Kidney (tissue), 22 donors: ENCODE measurements at places on chromosomes 5 and 9.

- DNase-seq: no peak
Measured at GRCh38 chr9:112503170-112503569, 16.5 kb downstream of the KIAA1958 start.

DNA sequence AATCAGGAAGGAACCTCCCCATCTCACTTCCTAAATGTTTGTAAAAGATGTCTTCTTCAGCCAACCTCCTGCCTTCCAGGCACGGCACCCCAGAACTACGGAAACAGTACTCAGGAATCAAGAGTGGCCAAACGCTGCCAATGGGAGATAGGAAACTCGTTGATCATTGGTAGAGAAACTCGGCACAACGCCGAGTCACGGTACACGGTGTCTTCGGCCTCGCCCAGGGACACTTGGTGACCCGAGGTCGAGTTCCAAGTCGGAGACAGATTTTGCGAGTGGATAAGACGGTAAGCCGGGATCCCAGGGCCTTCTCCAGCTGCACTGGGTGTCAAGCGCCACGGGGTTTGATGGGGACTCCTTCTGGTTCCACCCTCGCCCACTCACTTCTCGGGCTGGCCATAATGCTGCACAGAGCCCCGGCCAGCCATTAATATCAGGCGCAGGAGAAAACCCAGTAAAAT lies 343 bp downstream of the KIAA0825 start:
- DNase-seq: no peak

DNA sequence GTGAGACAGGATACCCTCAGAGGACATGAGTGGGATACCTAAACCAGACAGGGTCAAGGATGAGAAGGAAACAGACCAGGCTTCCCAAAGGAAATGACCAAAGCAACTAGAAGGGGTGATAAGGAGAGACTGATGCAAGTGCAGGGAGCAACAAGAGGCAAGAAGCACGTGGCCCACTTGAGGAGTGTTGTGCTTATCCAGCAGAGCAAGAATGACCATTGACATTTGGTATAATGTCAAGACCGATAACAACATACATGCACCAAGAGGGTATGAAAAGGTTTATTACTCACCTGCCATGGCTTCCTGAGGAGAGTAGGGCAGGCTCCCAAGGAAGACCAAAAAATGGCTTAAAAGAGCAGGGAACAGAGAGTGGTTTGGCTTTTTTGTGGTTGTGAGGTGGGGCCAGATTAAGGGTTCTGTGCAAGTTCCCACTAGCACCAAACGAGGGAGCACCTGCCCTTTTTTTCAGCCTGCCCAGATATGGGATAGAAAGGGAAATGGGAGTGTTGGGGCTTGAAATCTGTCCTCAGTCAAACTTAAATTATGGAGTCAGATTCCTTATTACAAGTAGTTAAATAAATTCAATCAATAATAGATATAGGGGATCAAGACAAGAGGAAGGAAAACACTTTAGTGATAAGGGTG lies 513.6 kb downstream of the RASEF start:
- DNase-seq: no peak

GRCh38 chr5:43780586-43780985 lies 177.6 kb downstream of the NNT start:
- no peak for DNase-seq

- DNase-seq: no peak
Measured at GRCh38 chr5:84298628-84299027, 86.1 kb downstream of the EDIL3 start.

DNA sequence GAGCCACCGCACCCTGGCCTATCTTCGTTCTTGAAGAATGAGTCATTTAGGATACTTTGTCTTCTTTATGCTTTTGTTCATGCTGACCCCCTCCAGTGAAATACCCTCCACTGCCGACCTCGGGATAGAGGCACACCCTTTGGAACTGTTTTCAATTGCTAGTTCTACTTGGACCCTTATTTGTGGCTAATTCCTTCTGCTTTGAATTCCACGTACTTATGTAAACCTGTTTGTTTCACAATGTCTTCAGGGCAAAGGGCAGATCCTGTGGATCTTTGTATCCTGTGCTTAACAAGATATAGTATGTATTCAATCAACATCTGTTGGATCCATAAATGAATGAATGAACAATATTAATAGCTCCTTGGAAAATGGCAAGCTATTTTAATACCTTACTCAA lies 19.6 kb upstream of the AOPEP start:
- DNase-seq: no peak

- DNase-seq: no peak
Measured at GRCh38 chr5:79567926-79568549, 44.2 kb upstream of the TENT2 start.

- DNase-seq: no peak
Measured at GRCh38 chr5:138536665-138537315, 6.2 kb downstream of the ETF1 start.

DNA sequence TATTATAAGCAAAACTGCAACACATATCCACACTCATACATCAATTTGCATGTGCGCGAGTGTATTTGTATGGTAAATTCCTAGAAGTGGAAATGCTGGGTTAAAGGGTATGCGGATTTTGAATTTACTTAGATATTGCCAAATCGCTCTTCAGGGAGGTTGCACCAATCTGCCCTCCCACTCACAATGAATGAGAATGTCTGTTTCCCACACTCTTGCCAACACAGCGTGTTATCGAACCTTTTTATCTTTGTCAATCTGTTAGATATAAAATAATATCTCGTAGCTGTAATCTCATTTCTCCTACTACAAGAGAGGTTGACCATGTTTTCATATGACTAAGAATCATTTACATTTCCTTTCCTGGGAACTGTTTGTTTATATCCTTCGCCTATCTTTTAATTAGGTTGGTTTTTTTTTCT lies 35.7 kb downstream of the LHX2 start:
- no peak for DNase-seq

- DNase-seq: no peak
Measured at GRCh38 chr9:92406477-92406876, 2.1 kb upstream of the OGN start.

- no peak for DNase-seq
Measured at GRCh38 chr9:3329361-3329760, 196.4 kb downstream of the RFX3 start.

GRCh38 chr5:141850244-141850768 lies 27.9 kb downstream of the PCDH1 start:
- DNase-seq: no peak

GRCh38 chr5:147286296-147286695 lies 51.5 kb downstream of the STK32A start:
- no peak for DNase-seq

GRCh38 chr5:15391704-15392397 lies 108.1 kb upstream of the FBXL7 start:
- DNase-seq: peak; percentile 6

GRCh38 chr5:150162142-150162513 lies 4.5 kb upstream of the CDX1 start:
- DNase-seq: no peak

- DNase-seq: no peak
Measured at GRCh38 chr9:121232251-121232650, 30.6 kb upstream of the RAB14 start.

DNA sequence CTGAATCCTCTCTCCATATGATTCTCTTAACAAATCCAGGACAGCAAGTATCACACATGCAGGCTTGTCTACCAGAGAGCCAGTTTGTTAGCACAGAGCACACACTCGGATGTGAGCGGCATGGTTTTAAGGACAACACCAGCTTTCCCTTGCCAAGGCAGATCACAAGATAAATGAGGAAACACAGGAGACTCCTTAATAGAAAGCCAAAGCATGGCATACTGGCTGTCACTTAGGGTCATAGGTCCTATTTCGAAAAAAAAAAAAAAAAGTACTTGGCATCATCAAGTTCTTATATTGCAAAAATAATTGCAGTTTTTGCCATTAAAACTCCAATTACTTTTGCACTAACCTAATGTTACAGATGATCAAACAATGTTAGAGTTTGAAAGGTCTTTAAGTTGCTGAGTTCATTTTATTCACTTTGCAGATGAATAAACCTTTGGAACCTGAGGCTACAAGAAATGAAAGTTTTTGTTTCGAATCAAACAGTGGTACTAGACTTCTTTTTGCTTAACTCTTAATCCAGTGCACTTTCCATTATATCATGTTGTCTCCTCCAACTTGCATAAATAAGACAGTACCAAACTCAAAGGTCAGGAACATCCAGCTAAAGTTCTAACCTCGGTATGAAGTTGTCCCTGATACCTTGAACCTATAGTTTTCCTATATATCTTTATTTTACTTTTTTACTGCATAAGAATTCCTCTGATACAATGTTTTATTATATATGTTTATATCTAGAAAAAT lies 138.5 kb downstream of the MPDZ start:
- DNase-seq: no peak

- no peak for DNase-seq
Measured at GRCh38 chr5:38645508-38645907, 89.1 kb upstream of the LIFR start.

GRCh38 chr9:128218518-128219389 lies 15.6 kb downstream of the DNM1 start:
- peak; percentile 98 for DNase-seq
